Left renal cortex interstitium (tissue), 4 donors: ENCODE measurements at places on chromosomes 3 and 15. TPM values are rescaled to one million over a fixed set of nuclear protein-coding genes. Genes with fewer than 3 reads are reported as not detected.

TM4SF1 gene
- polyA plus RNA-seq: 51.7 TPM

- no peak for DNase-seq
These were observed 8.4 kb downstream of the COLQ start for GRCh38 chr3:15513116-15513515.

DNA sequence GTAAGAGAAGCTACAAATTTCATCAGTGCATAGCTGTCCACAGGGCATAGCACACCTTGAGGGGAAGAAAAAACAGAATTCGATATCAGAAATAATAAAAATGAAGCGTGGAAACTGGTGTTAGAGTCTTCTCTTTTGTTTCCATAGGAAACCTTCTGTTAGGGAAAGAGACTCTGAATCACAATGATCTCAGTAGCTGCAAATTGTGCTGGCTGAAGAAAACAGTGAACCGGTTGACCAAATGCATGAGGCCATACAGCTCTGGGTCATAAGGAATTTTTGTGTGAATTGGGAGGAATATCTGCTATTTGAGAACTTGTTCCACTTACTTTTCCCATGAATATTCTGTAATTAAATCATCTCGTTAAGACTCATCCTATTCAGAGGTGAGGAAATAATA lies 580.2 kb upstream of the NECTIN3 start:
- DNase-seq: no peak

CSTA gene
- polyA plus RNA-seq: 0.63 TPM

LYSMD4 gene
- 19.0 TPM for polyA plus RNA-seq

AADAC gene
- polyA plus RNA-seq: 1.9 TPM

PIGZ gene
- polyA plus RNA-seq: 1.4 TPM

- no peak for DNase-seq
These were observed 55.2 kb downstream of the CAPN7 start for GRCh38 chr3:15261274-15261673.

IGSF10 gene
- 2.4 TPM for polyA plus RNA-seq

DNA sequence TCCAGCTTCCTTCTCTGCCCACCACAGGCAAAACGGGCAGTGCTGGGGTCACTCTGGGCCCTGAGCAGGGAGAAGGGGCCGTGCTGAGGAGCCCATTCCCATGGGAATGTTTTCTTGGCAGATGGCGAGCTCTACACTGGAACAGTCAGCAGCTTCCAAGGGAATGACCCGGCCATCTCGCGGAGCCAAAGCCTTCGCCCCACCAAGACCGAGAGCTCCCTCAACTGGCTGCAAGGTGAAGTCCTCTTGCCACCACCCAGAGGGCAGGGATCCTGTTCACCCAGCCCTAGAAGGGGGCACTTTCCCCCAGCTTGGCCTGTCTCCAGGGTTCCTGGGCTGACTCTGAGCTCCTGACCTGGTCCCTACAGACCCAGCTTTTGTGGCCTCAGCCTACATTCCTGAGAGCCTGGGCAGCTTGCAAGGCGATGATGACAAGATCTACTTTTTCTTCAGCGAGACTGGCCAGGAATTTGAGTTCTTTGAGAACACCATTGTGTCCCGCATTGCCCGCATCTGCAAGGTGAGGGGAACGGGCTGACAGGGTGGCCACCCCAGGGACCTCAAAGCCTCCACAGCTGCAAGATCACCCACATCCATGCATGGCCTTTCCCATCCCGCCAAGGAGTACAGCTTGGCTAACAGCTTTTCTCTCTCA lies 12.4 kb downstream of the CIB1 start:
- DNase-seq: no peak

ACAN gene
- 2.2 TPM for polyA plus RNA-seq

CDCP1 gene
- 2.2 TPM for polyA plus RNA-seq

DNA sequence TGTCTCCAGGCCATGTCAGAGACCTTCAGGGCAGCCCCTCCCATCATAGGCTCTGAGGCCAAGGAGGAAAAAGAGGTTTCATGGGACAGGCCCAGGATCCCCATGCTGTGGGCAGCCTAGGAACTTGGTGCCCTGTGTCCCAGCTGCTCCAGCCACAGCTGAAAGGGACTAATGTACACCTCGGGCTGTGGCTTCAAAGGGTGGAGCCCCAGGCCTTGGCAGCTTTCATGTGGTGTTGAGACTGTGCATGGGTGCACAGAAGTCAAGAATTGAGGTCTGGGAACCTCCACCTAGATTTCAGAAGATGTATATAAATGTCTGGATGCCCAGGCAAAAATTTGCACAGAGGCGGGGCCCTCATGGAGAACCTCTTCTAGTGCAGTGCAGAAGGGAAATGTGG lies 6.6 kb upstream of the SSR3 start:
- DNase-seq: no peak

SAMMSON gene
- not detected for polyA plus RNA-seq

WHAMM gene
- 12.0 TPM for polyA plus RNA-seq

- DNase-seq: no peak
These were observed 78.5 kb upstream of the SMAD3 start for GRCh38 chr15:66986951-66987350.

GRCh38 chr3:124329723-124330122 lies 337.8 kb upstream of the ROPN1 start:
- no peak for DNase-seq

- DNase-seq: no peak
These were observed 631 bp downstream of the UBR1 start for GRCh38 chr15:43105077-43105736.

DNA sequence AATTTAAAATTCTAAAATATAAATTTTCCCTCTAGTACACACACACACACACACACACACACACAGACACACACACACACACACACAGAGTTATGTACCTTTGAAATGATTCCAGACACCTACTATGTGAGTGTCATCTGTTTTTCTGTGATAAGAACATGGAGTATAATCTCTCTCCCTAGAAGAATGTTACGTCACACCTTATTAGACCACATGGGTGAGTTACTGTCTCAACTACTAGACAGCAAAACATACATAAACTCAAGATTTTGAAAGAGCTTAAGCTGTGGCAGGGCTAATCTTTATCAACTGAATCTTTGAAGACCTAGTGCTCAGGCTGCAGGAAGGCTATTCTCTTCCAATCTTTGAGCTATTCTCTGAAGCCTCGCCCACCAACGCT lies 385.9 kb upstream of the BCHE start:
- no peak for DNase-seq

- DNase-seq: no peak
These were observed 182.9 kb downstream of the KCNMB2 start for GRCh38 chr3:178718995-178719635.

DNA sequence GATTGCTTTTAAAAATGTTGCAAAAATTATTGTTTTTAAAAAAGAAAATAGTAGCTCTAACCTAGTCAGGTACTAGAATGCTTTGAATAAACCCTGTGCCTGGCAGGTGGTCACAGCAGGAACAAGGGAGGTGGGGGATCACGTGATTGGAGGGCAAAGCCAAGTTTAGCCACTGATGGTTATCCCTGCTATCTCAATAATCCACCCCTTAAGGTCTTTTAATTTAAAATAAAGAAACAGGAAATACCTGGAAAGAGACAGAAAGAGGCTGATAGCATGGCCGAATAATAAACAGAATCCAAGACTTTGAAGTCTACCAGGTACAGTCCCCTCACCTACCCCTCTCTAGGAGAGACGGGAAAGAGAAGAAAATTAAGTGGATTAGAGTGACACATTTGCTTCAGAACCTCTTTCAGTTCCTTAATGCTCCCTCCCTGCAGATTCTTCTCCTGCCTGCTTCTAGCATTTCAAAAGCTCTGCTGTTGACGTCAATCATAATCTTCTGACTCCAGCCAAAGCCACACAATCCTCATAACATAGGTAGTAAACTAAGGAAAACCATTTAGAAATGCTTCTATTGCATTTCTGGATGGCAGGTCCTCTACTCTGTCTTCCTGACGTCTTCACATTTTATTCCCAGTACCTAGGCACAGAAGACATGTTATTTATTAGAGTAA lies 303.4 kb upstream of the MME start:
- DNase-seq: no peak

- no peak for DNase-seq
These were observed 643.4 kb upstream of the NR2F2 start for GRCh38 chr15:95687061-95687460.
